ENCODE measurements at places on chromosomes 3 and 15.

DNA sequence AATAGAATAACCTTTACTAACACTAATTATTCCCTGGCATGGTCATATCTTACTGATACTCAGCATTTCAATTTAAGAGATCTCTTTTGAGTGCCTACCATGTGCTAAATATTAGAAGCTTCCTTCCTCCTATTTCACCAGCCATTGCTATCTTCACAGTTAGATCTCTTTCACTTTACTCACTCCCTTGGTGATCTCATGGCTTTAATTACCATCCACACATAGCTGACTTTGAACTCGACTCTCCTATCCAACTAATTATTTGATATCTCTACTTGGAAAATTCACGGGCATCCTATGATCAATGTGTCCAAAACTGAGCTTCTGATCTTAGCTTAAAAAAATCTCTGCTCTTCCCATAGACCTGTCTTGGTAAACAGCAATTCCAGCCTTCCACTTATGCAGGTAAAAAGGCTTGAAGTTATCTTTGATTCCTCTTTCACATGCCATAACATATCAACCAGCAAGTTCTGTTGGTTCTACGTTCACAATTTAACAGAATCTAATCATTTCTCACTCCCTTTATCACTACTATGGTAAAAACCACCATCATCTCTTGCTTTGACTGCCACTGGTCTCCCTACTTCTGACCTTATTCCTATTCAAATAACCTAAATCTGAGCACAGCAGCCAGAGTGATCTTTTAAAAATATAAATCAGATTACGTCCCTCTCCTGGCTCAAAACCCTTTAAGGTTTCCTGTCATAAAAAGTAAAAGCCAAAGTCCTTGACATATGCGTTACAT is 41.8 kb downstream of the HLTF start:
- no peak for DNase-seq

- no peak for DNase-seq
Measured at GRCh38 chr3:24351779-24352469, 142.7 kb downstream of the THRB start.

- DNase-seq, result no peak
Measured at GRCh38 chr3:150407808-150408220, 284 bp upstream of the TSC22D2 start.

GRCh38 chr3:58260261-58260731 is 22.7 kb downstream of the ABHD6 start:
- no peak for DNase-seq

DNA sequence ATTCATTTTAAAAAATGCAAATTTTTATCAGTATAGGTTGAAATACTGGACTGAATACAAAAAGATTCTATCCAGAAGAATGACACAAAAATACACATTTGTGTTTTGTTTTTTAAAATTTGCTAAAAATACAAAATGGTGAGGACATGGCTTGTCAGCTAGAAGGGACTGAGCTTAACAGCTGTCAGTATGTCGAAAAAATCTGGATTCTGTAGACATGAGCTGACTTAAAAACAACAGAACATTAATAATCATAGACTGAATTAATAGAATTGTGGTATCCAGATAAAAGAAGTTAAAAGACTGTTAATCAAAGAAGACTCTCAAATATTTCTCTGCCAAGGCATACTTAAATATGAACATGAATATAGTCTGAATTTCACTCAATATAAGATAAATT is 244.9 kb upstream of the CBLB start:
- no peak for DNase-seq

- no peak for DNase-seq
Measured at GRCh38 chr15:92384381-92384780, 9.3 kb upstream of the ST8SIA2 start.

All from GM18507 (cell line).